ENCODE measurements at places on chromosomes 5 and 9. TPM values are rescaled to one million over a fixed set of nuclear protein-coding genes. Genes with fewer than 3 reads are reported as not detected.
A peak's percentile ranks its signal among the peaks of the same experiment; 100 is the strongest.

- no peak for DNase-seq
Observed at GRCh38 chr9:113958556-113958955, 82.4 kb downstream of the ZNF618 start.

Gene RMI1
- 5.2 TPM for total RNA-seq

- DNase-seq = no peak
Observed at GRCh38 chr9:113523421-113524141, 60.1 kb downstream of the RGS3 start.

- peak; percentile 70 for DNase-seq
Observed at GRCh38 chr9:113705928-113706519, 170.1 kb upstream of the ZNF618 start.

Gene SLC23A1
- 1.4 TPM for total RNA-seq

DNA sequence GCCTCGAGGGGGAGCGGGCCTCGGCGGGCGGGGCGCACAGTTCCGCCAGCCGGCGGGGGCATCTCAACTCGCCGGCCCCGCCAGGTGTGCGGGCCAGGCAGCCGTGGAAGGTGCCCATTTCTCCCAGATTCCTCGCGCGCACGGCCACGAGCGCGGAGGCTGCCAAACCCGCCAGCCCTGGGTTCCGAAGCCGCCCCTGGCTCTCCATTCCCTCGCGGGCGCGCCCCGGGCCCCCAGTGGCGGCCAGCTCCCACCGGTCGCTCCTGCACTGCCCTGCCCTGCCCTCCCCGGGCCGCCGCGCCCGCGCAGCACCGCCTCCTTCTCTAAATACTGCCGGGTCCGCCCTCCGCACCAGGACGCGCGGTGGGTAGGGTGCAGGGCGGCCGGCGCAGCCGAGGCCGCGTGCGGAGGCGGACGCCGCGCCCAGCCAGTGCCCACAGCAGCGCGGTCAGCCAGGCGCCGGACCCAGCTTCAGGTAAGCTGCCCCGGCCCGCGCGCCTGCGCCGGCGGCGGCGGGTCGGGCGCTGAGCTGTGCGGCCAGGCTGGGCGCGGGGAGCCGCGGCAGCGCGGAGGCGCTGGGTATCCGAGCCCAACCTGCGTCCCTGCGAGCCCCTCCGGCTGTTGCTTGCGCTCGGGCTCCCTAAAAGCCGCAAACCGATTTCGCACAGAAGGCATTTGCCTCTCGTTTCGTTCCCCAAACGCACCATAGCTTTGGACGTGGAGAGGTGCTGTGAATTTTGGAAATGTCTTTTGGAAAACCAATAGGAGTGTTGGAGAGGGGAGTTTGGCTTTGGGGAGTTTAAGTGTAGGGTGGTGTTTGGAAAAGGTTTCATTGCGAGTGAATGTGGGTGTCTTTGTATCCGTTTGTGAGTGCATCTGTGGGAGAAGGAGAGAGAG lies at the start of gene TMEM171:
TSS of gene TMEM171 (plus strand) at position 354 of the 897 bp plus-strand sequence. CDS start 2,799 bp downstream, outside the sequence.
- DNase-seq = no peak

Measured in renal cortical epithelial cell (primary cell).